ENCODE measurements at places on chromosomes 2 and 18. TPM values are rescaled to one million over a fixed set of nuclear protein-coding genes. Genes with fewer than 3 reads are reported as not detected.

Gene UBE2F
- total RNA-seq = 44.6 TPM

Gene CUL3
- 78.3 TPM for total RNA-seq

Gene REG1B
- not detected for total RNA-seq

Gene NYAP2
- not detected for total RNA-seq

Gene ALLC
- total RNA-seq = not detected

All from IMR-90 (cell line).